ENCODE measurements at places on chromosomes 4 and X. TPM values are rescaled to one million over a fixed set of nuclear protein-coding genes. Genes with fewer than 3 reads are reported as not detected.

MAML3 gene
- total RNA-seq, result 14.6 TPM

DNA sequence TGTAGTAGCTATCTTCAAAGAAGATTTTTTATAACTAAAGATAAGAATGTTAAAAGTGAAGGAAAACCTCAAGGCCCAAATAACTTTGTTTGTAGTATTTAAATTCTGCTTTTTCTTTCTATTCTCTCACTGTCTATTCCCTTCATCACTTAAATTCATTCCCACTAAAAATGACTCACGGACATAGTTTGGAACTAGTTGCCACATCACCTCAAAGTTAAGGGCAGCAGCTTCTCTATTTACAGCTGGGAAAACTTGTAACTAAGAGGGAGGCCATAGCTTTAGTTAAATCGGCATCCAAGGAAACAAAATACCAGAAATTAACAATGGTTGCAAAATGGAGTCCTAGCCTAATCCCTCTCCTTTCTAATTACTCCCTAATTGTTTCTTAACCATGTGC, 325.4 kb upstream of the MAGEB2 start:
- no peak for DNase-seq

DNA sequence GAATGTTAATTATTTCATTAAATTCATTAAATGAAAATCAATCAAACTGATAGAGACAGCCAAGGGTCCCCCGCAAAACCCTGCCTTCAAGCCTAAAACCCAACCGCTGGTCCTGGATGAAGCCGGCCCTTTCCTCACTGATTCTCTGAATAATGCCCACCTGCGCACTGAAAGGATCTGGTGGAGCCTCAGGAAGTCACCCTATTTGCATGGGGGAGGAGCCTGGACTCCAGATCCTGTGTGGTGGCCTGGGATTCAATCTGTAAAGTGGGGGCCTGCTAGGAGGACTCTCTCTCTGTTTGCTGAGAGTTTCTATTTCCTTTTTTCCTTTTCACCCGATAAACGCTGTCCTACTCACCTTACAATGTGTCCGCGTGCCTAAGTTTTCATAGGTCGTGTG, 97.9 kb upstream of the ADAMTS3 start:
- no peak for DNase-seq

GRCh38 chr4:76689145-76689817, 208.7 kb downstream of the SOWAHB start:
- no peak for DNase-seq

DNA sequence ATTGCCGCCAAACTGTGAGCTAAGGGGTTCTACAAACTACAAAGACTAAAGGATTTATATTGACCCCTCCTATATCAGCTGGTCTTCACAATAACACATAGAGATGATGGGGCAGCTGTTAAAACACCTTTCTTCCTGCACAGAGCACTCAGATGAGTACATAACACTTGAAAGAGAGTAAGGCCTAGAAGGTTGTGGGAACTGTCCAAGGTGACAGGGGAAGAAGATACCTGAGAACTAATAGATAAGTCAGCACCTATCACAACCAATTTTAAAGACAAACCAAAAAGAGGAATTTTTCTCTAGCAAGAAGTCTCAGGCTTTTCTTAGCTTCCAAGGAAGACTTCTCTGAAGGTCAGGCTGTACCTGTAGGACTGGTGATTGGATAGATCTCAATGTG, 19.1 kb upstream of the CXCL6 start:
- DNase-seq, result no peak

DNA sequence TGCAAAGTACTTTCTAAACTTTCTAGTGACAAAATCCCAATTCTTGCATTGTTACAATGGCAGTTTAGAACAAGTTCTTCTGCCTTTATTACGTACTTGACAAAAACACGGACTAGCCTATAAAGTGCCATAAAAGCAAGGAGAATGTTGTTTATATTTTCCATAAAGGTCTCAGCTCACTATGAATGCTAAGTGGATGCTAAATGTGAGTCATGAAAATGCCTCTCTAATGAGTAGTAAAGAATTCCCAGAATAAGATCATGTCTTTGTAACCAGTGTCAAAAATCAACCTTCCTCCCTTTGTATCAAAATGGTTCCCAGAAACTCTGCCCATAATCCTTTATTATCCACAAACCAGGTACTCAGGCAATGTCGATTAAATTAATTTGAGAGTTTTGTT, 539.8 kb upstream of the SLIT2 start:
- no peak for DNase-seq

GRCh38 chr4:79512363-79512762, 104.3 kb upstream of the GK2 start:
- DNase-seq, result no peak

DNA sequence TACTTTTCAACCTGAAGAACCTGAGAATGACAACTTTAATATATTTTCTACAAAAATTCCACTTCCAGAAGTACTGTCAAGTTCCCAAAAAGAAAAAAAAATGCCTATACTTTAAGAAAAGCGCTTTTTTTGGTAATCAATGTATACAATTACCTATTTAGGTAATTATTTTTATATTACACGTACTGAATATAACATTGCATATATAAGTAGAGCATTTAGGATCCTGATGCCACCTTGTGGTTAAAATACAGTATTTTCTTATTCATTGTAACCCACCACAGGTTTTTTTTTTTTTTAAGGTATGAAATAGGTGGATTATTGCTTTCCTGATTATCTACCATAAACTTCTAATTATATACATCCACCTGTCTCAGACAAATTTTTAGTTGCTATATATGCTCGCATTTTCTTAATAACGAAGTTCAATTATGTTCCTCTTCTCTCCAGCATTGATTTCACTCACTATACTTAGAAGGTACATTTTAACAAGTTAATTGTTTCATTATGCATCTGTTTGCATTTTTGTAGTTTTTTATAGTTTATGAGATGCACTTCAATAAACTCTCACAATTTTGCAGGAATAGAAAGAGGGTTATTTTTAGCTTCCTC, 5.2 kb downstream of the MAP9 start:
- DNase-seq, result no peak

- DNase-seq, result peak; percentile 46
These were observed 58.1 kb downstream of the MAML3 start for GRCh38 chr4:140095694-140096482.

TREX2 gene
- 0.73 TPM for total RNA-seq

DCAF12L1 gene
- not detected for total RNA-seq

DNA sequence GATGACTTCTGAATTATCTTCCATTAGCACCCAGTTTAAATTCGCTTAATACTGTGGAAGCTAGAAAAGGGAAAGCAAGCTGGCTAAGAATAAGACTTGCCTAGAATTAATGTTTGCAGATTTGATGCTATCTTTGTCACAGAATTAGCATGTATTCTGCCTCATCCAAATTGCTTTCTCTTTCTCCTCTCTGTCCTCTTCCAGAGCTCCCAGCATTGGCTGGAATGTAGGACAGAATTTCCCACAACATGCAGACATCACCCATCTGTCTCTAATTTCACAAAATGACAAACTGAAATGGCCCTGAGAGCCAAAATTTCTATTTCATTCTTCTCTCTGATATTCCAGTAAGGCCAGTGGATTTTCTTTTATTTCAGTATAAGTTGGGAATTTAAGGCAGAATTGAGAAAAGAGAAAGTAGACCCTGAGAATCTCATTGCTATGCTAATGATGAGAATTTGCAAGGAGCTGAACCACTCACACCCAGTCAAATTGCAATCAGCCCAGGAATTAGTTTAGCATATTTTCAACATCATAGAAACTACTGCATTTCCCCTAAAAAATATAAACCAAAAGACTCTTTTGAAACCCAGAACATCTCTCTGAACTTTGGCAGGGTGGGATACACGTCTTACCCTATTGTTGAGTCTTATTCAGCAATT, 188.8 kb downstream of the RCHY1 start:
- no peak for DNase-seq

DNA sequence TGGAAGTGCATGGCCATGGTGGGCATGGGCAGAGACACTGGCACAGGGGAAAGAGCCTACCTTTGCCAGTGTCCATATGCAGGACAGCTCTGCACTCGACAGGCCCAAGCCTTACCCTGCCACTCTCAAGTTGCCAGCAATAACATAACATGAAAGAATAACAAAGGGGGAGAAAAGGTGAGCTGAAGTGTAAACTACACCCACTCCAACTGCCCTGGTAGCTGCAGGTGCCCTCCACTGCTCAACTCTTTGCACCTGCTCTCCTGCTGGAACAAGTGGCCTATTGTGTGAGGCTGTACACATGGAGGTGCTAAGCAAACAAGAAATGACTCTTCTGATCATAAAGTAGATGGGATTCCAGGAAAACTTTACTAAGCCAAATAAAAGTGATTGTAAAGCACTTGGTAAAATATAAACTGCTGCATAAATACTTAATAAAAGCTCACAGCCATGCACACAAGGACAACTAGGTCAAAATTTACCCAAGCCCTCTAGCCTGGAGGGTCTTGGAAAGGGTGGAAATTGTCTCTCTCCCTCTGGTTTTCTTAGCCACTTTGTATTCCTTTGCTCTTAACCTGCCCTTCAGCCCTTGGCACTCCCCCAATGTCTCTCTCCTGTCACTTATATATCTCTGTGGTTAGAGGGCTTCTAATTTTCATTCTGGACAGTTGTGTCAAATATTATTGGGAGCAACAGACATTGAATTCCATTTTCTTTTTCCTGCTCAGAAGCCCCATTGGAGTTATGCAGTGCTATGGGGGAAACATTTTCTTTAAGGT, 261.2 kb upstream of the GPC4 start:
- peak; percentile 50 for DNase-seq

DNA sequence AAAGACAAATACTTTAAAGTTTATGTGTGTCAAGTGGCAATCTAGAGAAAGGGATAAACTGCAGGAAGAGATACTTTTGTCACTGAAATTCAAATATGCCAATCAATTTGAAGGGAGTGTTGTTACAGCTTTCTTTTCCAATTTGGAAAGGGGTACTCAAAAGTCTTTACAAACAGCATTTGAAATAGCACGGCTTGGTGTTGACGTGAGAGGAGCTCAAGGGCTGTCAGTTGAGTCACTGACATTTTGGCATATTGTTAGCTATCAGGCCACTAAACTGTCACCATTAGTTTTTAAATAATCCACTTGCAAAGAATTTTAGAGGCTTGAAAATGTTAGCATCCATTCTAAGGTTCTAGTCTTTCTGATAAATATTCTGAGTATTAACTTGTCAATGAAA, 698.4 kb downstream of the IL1RAPL1 start:
- no peak for DNase-seq

CCDC110 gene
- total RNA-seq, result 2.0 TPM

GABRB1 gene
- total RNA-seq, result 0.37 TPM

DNA sequence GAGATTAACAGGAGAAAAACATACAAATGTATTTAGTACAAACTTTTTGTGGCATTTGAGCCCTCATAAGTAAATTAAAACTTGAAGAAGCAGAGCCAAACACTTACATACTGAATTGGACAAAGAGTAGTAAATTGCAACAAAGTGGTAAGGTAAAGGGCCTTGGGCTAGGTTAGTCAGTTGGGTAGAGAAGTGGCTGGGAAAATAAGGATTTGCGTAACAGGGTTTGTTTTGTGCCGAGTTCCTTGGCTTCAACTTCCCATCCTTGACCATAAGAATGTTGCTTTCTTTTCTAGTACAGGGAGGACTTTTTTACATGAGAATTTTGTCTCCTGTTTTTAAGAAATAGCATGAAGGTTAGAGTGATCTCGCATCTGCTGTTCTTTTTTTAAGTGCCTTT, 33.3 kb upstream of the DSPP start:
- DNase-seq, result no peak

GRCh38 chrX:4876268-4876667, 1162.8 kb upstream of the PRKX start:
- no peak for DNase-seq

IL15 gene
- 8.2 TPM for total RNA-seq

Data from left colon (tissue), 2 donors.